ENCODE measurements at places on chromosomes 2 and 18. TPM values are rescaled to one million over a fixed set of nuclear protein-coding genes. Genes with fewer than 3 reads are reported as not detected.

- peaks cover 10% of the 10 kb centered on the region for H3K4me1 ChIP-seq
- no peak for DNase-seq
- H3K27ac ChIP-seq = no peak overlapping the region
- no peaks in the 10 kb centered on the region for H3K27me3 ChIP-seq
- no peaks in the 10 kb centered on the region for H3K36me3 ChIP-seq
Observed at GRCh38 chr2:134027980-134028379, 225.9 kb upstream of the MGAT5 start.

DNA sequence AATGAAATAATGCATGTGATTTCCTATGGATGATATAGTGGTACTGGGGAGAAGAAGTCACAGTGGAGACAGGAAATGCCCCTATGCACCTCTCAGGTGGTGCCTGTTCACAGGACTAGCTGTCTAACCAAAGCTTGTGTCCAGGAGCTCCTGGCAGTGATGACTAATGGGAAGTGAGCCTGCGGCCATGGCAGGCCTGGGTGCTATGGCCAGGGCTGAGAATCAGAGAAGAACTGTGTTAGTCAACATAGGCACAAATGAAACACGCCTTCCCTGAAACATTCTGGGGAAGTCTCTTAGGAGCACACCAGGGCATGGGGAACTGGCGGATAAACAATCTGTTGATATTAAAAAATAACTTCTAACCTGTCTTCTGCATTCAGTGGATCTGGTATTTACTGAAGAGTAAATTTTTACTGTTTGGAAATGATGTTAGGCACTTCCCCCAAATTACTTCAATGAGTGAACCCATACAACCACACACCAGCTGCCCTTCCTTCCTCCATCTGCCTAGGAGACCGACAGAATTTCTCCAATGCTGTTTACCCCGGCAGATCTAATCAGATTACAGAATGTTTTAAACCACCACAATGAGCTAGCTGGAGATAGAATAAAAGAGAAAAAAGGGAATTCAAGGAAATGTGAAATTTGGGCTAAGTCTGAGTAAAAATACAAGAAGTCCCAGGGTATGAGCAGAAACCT lies 67.4 kb downstream of the MEP1B start:
- no peaks in the 10 kb centered on the region for H3K4me1 ChIP-seq
- H3K27ac ChIP-seq = no peak overlapping the region
- H3K27me3 ChIP-seq = no peaks in the 10 kb centered on the region

DNA sequence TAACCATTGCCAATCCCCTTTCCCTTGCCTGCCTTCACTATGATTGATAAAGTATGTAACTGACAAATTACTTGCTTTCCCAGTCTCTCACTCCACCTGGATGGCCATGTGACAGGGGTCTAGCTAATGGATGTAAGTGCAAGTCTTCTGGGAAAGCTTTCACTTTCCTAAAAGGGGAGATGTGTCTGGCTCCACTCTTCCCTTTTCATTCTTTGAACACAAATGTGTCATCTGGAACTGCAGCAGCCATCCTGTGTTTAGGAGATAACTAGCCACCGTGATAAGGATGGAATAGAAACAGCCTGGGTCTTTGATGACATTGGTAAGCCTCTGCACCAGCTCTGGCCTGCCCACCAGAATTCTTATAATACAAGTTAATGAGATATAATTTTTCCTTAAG lies 38.2 kb downstream of the SNRPD1 start:
- DNase-seq = no peak
- H3K4me3 ChIP-seq = no peak overlapping the region
- H3K27me3 ChIP-seq = no peaks in the 10 kb centered on the region
- H3K27ac ChIP-seq = no peak overlapping the region
- no peaks in the 10 kb centered on the region for H3K36me3 ChIP-seq

DNA sequence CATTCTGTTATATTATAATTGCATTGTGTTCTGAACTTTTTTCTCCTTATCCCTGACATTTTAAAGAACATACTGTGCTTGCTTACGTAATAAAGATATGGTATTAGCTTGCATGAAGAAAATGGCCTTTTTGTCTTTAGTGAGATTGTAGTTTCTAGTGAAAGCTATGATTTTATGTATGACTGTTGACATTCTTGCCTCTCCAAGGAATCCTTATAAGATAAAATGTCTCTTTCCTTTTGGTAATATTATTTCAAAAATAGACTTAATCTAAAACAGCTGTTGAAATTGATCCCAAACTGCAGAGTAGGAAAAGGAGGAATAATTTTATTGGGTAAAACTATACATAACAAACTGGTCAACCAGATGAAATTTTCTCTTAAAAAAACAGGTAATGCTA lies 40.8 kb upstream of the CCDC102B start:
- no peak overlapping the region for H3K4me3 ChIP-seq
- H3K27ac ChIP-seq = no peak overlapping the region
- H3K4me1 ChIP-seq = no peaks in the 10 kb centered on the region
- H3K27me3 ChIP-seq = no peaks in the 10 kb centered on the region
- no peak for DNase-seq

- H3K27ac ChIP-seq = no peak overlapping the region
- H3K4me3 ChIP-seq = no peak overlapping the region
- no peaks in the 10 kb centered on the region for H3K36me3 ChIP-seq
- no peaks in the 10 kb centered on the region for H3K27me3 ChIP-seq
Observed at GRCh38 chr18:27771571-27771970, 405.4 kb downstream of the CDH2 start.

- no peak for DNase-seq
- no peak overlapping the region for H3K27ac ChIP-seq
- no peaks in the 10 kb centered on the region for H3K27me3 ChIP-seq
Observed at GRCh38 chr18:28412521-28412920, 235.6 kb upstream of the CDH2 start.

DNA sequence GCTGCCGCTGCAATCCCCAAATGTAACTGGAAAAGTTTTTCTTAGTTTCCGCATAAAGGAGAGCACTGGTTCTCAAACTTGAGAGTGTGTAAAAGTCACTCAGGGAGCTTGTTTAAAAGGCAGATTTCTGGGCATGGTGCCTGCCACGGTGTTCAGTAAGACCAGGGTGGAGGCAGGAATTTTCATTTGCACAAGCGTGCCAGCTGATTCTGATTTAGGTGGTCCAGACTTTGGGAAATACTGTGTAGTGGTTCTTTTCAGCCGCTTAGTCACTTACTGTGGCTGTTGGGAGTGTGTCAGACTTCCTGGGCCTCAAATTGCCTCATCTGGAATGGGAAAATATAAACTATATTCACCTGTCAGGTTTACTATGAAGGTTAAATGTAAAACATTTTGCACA lies 788 bp downstream of the ARMC9 start:
- peak overlapping the region; percentile 74 for H3K4me3 ChIP-seq
- no peak overlapping the region for H3K27ac ChIP-seq
- no peaks in the 10 kb centered on the region for H3K4me1 ChIP-seq
- H3K27me3 ChIP-seq = no peaks in the 10 kb centered on the region

DNA sequence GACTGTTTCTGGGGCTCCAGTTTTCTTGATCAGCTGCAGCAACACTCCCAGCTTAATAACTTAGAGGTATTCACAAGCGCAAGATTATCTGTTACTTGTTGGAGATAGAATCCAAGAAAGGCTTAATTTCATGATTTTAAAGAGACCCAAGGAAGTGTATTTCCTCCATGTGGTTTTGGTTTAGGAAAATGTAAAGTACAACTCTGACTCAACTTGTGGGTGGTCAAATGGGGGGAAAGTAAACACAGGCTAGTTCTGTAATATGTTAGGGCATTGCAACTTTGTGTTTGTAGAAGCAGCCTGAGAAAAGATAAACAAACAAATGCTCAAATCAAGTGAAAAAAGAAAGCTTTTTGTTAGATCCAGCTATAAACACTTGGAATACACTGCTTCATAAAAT lies 90.1 kb upstream of the COL3A1 start:
- no peak overlapping the region for H3K4me3 ChIP-seq
- H3K4me1 ChIP-seq = no peaks in the 10 kb centered on the region
- no peak overlapping the region for H3K27ac ChIP-seq
- H3K27me3 ChIP-seq = no peaks in the 10 kb centered on the region

DNA sequence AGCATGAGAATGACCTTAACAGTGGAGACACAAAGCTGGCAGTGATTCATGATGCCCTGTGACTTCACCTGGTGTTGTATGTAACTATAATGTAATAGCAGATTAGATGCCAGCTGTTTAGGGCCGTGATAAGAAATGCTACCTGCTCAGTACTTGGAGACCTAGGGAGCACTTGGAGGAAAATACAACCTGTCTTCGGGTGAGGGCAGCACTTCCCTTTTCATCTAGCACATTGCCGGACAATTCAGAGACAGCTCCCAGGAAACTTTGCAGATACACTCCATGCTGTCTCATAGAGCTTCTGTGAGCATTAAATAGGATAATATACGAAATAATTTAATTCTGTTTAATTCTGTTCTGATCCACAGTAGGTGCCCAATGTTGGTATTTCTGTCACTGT lies 668.5 kb downstream of the TSN start:
- H3K4me1 ChIP-seq = no peaks in the 10 kb centered on the region
- DNase-seq = no peak
- H3K4me3 ChIP-seq = no peak overlapping the region
- H3K36me3 ChIP-seq = no peaks in the 10 kb centered on the region

DNA sequence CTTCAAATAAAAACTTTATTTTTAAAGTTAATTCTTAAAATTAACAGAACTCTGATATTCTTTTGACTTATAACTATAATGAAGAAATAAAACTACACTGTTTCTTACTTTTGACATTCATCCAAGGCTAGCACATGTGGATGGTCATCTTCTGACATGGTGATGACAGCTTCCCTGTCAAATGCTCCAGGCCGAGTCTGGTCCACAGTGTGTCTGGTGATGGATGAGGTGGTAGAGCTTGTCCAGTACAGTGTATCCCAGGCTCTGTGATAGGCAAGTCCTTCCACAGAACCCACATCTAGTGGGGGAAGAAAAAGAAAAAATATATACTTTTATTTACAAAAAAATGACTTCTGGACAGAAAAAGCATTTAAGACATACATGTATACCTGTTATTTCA lies 1529.5 kb downstream of the LRP1B start:
- H3K4me3 ChIP-seq = no peak overlapping the region
- H3K27me3 ChIP-seq = no peaks in the 10 kb centered on the region
- H3K36me3 ChIP-seq = no peaks in the 10 kb centered on the region
- no peak overlapping the region for H3K27ac ChIP-seq
- no peak for DNase-seq
- H3K4me1 ChIP-seq = no peaks in the 10 kb centered on the region

SDC1 gene
- not detected for total RNA-seq

SLC4A5 gene
- 0.28 TPM for total RNA-seq

CYP1B1 gene
- total RNA-seq = 92.6 TPM

IL1RN gene
- total RNA-seq = 1.3 TPM

KCNK3 gene
- total RNA-seq = 47.5 TPM

Measured in right atrium auricular region (tissue), 2 donors.